NCI-H1048 (cell line): ENCODE measurements at places on chromosomes 11 and 22.

DNA sequence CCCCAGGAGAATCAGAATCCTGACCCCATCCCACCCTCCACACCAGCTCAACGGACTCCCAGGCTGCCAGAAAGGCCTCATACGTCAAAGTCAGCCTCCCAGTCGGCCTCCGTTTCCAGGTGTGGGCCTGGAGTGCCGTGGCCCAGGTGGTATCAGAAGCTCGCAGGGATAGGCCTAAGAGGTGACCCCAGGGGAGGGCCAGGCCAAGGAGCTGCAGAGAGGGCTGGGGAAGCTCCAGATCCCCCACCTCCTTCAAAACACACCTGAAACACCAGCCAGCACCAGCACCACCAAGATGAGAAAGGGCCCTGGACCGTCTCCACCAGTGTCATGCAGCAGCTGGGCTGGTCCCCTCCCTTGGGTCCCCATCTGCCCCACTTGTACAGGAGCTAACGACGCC is 20.3 kb downstream of the ASCL2 start:
- no peak for DNase-seq

DNA sequence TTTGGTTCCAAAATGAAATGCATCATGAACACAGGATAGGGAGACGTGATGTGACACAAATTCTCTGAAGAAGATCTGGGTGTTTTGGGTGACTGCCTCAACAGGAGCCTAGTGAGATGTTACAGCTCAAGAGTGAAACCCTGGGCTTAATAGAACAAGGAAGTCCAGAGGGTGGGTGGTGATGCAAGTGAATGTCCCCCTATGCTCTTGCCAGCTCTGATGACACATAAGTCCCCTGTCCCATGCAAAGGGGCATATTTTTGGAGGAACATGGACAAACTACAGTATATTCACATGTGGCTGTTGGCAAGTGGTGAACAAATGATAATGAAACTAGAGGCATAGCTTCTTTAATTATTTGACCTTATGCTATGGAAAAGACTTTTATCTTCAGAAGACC is 9.2 kb downstream of the CRTAM start:
- DNase-seq = no peak

DNA sequence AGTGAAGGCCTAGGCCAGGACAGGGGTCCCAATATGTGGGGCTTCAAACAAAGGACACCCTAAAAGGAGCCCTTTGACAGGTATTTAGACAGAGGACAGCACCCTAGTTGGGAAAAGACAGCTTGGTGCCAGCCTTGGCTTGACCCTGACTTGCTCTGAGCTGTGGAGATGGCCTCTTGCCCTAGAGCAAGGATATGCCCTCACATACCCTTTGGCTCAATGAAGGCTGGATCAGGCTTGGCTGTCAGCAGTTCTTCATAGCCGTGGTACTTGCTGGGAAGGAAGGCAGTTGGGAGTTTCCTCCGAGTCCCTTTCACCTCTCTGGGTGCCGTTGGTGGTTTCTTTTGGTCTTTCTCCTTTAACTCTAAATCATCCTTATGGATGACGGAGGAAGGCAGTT is 96.2 kb downstream of the RNF169 start:
- no peak for DNase-seq

GRCh38 chr11:64759722-64760719 is at the start of gene PYGM:
TSS of gene PYGM (minus strand) at chr11:64759974. CDS start at chr11:64759898, 76 bp downstream.
- no peak for DNase-seq

DNA sequence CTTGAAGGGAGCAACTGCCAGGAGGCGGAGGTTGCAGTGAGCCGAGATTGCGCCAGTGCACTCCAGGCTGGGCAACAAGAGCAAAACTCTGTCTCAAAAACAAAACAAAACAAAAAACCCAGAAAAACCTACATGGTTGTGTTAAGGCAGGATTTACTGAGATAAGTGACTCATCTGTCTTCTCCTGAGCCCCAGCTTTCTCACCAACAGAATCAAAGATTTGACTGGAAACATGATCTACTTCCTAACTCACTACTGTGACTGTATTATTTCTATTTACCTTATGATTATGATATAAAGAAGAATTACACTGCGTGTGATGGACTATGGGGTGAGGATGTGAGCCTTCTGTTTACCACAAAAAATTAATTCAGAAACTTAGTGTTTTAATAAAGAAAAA is 21.8 kb downstream of the FAM118B start:
- no peak for DNase-seq

- no peak for DNase-seq
Measured at GRCh38 chr11:68498321-68498720, 37.8 kb downstream of the PPP6R3 start.

DNA sequence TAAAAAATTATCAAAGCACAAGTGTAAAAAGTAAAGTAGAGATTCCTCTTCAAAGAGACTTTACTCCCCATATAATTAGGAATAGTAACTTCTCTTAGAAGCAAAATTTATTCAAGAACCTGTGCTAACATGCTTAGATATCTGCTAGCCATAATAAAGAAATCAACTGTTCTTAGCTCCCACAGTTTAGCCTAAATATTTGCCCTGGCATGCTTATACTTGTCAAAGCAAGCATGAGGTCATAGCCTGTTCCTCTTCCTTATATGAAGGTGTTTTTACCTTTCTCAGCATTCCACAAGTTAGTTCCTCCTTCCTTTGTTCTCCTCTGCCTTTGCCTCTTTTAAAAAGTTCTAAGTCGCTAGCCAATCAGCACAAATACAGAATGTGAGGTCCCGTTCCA is 30.3 kb downstream of the RIC3 start:
- DNase-seq = no peak

DNA sequence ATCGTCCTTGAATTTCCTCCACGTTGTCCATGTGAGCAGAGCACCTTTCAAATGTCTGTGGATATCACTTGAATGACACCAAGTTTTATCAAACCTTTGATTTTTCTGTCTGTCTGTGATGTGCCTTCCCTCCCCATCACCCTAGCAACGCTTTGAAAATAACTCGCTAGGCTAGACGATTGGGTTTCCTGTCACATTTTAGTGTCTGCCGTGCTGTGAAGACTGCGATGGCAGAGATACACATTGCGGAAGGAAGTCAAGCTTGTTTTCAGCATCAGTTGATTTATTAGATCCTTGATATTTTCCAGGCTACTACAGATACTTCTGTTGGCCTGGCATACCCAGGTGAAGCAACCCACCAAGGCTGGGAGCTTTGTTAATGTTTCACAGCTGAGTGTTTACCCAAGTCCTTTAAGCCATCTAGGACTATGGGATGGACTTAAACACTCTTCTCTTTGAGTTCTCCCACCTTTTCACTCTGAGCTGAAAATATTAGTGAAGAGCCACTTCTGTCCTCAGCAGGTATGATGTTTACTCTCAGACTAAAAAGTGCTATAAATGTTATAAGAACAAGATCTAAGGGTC is 93.6 kb upstream of the CD44 start:
- DNase-seq = no peak

DNA sequence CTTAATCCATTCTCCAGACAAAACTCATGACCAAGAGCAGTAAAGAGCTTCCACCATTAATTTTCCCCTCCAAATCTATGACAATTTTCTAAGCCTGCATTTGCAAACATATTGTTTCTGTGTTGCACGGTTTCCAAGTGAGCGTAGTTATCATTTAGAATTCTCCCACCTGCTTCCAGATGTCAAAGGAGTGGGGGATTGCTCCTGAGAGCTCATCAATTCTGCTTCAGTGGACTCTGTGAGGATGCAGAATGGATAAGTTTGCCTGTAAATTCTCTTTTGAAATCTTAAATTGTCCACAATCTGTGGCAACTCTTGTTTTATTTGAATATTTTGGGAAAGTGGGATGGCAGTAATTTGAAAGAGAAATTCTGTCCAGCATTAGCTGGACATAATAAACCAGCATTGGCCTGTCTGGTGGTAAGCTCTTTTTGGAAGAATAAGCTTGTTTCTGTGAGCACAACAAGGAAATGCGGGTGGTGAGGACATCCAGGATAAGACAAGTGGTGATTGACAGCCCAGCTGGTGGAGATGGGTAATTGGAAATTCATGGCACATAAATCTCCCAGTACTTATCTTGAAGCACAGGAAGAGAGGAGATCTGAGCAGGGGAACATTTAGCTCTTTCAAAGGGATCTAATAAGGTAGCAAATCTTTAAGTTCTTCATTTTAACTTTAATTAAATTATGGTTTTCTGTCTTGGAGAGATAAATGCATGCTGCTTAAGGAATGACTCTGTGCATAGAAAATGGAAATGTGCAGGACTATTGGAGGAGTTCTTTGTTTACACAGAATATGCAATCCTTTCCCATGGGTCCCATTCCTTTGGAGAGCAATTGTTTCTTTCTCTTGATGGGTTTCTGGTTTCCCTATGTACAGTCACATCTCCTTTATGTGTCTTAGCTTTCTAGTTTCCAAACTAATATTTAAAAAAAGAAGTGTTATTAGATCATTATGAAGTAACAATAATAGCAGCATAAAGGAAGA is 73.2 kb downstream of the FAT3 start:
- no peak for DNase-seq

GRCh38 chr11:17774232-17775034 is 39.9 kb downstream of the KCNC1 start:
- no peak for DNase-seq

DNA sequence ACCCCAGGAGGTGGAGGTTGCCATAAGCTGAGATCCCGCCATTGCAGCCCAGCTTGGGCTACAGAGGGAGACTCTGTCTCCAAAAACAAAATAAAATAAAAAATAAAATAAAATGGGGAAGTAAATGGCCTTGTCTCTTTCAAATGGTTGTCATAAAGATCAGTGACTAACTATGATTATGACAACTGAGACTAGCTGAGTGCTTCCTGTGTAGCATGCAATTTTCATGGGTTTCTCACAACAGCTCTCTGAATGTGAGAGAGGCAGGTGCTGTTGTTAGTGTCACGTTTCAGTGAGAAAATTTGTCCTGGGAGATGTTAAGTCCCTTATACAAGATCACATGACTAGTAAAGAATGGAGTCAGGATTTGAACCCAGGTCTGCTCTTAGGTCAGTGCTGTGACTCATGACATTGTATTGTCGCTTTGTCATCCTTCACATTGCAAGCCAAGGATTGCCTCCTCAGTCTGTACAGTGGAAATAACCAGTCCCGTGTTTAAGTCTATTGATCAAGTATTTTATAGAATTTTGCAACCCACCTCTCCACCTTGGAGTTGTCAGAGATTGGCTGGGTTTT is 163.3 kb upstream of the CCDC90B start:
- DNase-seq = no peak

DNA sequence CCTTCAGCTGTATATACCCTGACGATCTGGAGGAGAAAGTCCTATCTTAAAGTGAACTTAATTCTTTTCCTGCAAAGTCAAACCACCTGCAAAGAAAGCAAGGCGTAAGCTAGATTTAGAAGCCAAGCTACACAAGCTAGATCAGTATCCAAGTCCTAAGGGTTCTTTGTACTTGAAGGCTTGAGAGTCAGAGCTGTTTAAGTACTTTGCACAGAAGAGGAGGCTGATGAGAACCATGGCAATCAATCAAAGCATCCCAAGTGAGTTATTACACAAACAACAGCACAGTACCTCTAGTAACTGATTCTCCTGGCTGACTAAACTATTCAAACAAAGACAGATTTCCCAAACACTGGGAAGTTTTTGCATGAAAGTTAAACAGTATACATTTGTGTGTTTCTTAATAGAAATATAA is 1.9 kb downstream of the CDON start:
- no peak for DNase-seq

- DNase-seq = no peak
Measured at GRCh38 chr22:24894998-24895397, 51.5 kb downstream of the LHFPL7 start.

GRCh38 chr11:94130298-94131046 is 1.8 kb downstream of the PANX1 start:
- no peak for DNase-seq
